ENCODE measurements at places on chromosomes 5 and 9.

GRCh38 chr5:172833686-172834414 is at the start of gene ERGIC1:
Gene ERGIC1 (plus strand): TSS chr5:172834251. CDS start chr5:172834414, 163 bp downstream.
- DNase-seq, result peak; percentile 85

DNA sequence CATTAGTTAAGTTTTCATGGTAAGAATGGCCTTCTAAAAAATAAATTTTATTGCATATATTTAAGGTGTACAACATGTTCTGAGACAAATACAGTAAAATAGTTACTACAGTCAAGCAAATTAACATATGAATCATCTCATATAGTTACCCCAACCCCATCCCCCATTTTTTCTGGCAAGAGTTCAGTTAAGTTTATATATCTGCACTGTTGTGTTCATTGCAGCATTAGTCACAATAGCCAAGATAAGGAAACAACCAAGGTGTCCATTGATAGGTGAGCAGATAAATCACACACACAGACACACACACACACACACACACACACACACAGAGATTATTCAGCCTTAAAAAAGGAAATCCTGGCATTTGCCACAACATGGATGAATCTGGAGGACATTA is 37.2 kb upstream of the OTULIN start:
- DNase-seq, result no peak

DNA sequence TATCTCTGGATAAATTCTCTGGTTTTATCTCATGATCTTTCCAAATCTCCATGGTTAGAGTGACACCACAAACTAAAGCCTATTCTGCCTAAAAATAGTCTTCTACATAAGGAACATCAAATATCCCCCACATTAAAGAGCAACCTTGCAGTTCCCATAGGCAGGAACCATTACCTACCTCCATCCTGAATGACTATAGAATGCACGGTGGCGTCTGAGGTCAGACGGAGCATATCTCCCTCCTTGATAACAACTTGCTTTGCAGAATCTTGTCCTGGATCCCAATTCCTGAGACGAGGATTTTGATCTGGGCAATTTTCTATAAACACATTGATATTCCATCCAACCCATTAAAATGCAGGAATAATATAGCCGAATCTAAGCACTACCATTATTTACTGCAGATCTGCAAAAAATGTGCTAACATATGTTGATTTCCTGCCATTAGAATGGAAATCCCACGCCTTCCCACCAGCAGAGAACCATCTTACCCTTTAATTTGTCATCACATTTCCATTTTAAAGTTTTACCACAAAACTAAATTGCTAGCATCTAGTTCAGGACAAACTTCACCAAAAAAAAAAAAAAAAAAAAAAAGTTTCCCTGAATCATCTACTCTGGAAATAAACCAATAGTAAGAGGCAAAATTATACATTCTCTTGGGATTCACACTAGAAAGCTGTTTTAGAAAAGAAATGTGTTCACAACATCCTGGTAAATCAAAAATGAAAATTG is 22.1 kb downstream of the CEMIP2 start:
- DNase-seq, result no peak

DNA sequence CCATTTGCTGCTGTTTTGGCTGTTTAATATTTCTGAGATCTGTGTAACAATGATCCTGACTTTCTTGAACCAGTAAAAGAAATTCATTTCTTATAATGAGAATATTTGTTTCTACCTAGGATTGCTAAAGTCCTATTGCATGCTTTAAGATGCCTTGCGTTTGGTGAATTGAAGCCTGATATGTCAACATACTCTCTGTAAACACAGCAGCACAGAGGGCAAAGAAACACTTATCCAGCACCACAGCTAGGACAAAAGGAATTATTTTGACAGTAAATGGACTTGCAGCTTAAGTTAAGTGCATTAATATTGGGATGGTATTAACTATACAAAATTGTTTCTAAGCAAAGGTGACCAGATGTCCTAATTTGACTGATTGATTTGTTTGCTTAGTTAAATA is 2031.2 kb upstream of the CDH6 start:
- DNase-seq, result no peak

- DNase-seq, result peak; percentile 70
Measured at GRCh38 chr5:139747583-139748504, 47.8 kb upstream of the PSD2 start.

DNA sequence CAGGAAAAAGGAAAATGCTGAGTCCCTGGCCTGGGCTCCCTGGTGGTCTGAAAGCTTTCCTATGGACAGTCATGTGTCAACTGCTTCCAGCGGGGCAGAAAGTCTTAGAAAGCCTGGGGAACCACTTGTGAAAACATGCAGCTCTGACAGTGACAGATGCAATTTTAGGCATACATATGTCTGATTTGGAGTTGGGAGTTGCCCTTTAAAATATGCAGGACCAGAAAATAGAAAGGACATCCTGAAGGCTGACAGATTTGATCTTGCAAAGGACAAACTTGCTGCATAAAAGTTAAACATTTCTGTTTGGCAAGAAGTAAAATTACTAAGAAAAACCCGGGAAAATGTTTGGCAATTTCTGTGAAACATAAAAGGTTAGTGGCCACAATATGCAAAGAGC is 23.8 kb downstream of the GADD45G start:
- DNase-seq, result no peak

All from naive B cell (primary cell).